ENCODE measurements at places on chromosomes 2 and 18.

- no peak for DNase-seq
Measured at GRCh38 chr2:241988146-241988545, 118.6 kb downstream of the RTP5 start.

GRCh38 chr2:66432801-66433694, 1.9 kb upstream of the MEIS1 start:
- peak; percentile 98 for DNase-seq

GRCh38 chr2:150572194-150572766, 84.8 kb upstream of the RND3 start:
- no peak for DNase-seq

- DNase-seq: no peak
Measured at GRCh38 chr2:79721966-79722365, 209.1 kb downstream of the CTNNA2 start.

DNA sequence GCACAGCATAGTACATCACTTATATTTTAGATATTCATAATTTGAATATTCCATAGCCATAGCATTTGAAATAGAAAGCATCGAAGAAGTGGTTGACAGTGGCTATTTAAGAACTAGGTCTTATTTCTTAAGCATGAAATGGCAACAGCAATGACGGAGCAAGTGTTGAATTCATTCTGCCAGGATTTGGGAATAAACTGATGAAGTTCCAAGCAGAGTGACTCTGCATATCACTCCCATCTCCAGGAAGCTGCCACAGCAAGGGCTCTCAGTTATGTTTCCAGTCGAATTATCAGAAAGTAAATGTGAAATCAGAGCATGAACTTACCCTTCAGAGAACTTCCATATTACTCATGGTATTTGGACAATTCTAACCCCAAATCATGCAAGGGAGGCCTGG, 208.1 kb downstream of the IKZF2 start:
- peak; percentile 35 for DNase-seq

GRCh38 chr2:132911726-132912724, 242.0 kb upstream of the LYPD1 start:
- DNase-seq: no peak

GRCh38 chr2:138040616-138041015, 76.3 kb downstream of the HNMT start:
- no peak for DNase-seq

DNA sequence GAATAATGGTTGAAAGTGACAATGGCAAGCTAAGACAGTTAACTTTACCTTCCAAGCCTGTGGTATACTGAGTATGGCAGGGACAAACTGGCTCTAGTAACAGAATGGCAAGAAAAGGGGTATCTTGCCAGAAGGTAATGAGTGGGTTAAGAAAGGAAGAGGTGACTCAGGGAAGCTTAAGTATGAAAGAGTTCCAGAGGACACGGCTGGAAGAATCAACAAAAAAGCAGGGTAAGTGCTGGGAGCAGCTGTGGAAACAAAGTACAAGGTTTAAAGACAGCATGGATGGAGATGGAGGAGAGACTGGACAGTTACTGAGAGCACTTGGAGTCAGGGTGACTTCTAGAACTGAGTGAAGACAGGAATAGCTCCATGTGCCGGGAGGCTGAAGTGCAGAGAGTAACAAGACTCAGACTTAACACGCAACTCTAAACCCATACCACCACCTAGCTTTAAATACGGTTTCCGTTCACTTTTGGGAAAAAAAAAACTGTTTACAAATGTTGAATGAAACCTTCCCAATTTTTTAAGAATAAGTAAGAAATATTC, 69.0 kb downstream of the REV1 start:
- DNase-seq: peak; percentile 4

DNA sequence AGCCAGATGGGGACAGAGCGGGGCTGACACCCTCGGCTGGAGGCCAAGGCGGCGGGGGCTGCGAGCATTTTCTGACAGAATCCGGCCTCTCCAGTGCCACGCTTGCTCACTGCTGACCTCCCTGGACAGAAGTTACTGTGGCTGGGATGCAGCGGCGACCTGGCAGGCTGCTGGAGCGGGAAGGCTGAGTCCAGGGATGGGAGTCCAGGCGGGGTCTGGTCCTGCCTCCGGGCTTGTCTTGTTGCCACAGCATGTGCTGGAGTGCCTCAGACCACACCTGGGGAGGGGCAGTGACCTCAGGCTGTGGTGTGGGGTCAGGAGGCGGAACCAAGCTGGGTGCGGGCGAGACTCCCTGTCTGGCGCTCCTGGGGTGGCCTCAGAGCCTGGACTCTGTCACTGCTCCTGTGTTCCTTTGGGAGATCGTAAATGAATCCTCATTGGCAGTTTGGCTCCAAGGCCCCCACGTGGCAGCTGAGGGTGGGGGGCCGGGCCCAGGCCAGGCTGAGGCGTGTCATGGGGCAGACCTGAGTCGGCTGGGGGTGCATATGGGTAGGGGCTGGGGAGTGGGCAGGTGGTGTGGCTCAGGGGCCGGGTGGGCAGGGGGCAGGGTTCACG, 5.5 kb downstream of the BOK start:
- DNase-seq: no peak

DNA sequence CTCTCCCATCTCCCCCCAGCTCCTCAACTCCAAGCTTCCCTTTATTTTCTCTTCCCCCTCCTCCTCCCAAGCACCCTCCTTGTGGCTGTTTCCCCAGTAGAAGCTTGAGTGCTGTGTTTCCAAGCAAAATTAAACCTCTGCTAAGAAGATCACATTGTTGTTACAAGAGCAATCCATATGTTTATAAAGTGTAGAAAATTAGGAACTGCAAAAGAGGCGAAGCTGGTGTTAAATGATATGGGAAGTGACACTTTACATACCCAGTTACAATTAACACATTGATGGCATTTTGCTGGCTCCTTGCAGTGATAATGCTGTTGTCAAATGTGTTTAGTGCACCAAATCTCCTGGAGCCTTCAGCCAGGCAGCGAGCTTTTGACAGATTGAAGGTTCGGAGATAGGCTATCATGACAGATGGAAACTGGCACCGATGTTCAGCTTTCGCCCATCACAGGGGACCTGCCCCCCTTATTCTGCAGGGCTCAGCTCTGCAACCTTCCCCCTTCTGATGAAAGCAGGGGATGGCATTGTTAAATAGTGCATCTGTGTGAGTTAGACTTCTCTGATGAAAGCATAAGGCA, 259.8 kb upstream of the ATP5MC3 start:
- no peak for DNase-seq

DNA sequence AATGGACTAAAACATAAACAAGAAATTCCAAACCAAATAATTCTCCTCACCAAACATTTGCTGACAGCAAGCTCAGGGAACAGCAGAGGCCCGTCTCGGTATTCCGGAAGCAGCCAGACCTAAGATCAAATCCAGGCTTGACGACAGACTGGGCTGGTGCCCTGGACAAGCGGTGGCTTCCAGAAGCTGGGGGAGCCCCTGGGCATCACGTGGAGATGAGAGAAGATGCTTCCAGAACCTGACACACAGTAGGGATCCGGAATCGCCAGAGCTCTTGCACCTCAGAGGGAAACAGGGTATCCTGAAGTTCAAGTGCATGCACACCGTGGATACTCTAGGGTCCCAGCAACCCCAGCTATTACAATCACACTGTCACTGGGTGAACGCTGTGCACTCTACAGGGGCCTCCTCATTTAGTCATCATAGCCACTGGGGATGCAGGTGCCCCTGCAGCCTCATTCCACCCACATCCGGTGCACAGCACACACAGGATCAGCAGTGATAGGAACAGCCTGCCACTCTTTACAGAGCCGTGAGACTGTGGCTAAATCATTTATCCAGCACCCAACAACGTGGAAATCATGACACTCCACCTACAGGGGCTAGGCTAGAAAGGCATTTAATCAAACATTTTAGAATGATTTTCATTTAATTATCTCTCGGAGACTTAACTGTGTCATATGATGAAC, 102.6 kb downstream of the HDAC4 start:
- no peak for DNase-seq

GRCh38 chr2:197211881-197212342, 98.7 kb downstream of the ANKRD44 start:
- DNase-seq: no peak

DNA sequence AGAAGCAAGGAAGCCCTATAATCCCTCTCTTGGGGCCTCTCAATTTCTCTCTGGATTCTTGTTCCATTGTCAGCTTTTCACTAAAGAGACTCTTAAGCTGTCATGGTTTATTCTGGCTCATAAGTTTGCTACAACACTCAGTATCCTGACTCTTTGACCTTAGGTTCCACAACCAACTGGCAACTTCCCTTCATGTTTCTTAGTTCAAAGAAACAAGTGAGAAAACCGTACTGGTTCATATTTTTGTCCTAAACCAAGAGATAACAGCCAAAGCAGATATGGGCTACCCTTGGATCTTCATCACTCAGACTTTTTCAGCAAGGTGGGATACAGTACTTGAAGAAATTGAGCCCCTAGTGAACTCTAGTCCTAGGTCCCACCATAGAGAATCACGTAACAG, 109.9 kb upstream of the CRIM1 start:
- no peak for DNase-seq

DNA sequence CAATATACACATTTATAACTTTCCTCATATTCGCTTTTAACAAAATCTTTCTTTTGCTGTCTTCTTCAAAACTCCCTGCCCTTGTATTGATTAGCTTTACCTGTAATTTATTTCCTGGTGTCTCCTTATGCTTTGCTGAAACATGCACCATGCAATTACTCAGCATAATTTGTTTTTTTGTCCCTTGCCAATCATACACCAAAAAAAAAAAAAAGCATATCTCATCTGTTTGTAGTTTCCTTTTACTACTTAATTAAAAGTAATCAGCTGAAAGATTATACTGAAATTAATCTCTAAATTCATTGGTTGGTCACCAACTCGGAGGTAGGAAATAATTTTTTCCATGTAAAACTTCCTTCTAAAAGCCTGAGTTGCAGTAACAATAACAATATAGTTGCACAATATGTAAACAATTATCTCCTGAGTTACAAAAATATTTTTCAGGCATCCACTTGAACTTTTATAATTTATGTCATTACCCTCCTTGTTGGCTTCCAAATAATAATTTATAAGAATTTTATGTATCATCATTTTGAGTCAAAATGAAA, 53.0 kb upstream of the ROCK1 start:
- peak; percentile 68 for DNase-seq

DNA sequence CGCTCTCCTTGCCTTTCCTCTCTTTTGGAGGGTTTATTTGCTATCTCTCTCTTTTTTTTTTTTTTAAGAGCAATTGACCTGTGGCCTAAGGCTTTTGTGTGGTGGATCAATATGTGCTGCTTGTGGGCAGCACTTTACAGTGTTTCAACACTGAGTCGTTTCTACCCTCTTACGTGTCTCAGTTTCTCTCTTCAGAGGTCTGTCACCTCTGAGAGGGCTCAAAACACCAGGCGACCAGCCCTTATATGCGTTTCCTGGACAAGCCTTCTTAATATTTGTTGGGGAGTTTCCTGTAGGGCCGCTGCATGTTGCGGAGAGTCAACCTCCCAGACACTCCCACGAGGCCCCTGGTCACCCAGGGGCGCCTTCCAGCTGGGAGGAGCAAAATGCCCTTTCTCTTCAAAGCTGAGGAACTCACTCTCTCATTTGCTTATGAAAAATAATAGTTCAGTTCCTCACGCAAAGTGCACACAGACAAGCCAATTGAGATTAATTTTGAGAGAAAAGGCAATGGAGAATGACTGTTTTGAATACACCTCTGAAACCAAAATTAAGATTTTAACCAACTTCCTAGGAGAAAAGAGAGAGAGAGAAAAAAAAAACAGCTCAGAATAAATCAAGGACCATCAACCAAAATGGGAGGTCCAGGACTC, 96.3 kb upstream of the B3GNT2 start:
- no peak for DNase-seq

DNA sequence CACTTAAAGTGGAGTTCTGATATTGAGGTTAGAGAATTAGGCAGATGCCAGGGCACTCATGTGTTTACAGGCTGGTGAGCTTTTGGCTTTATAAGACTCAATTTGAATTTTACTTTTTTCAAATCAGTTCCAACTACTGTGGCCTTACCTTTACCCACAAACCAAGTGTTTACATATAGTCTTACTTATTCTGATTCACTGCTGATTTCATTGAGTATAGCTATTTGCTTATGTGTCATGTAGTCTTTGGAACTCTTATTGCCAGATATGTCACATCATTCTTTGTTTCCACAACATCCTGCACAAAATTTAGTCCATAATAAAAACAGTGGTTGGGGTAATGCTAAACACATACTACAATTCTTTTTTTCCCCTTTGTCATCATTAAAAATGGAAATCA, 96.5 kb downstream of the XIRP2 start:
- no peak for DNase-seq

- DNase-seq: no peak
Measured at GRCh38 chr18:80170395-80171053, 61.5 kb downstream of the ADNP2 start.

DNA sequence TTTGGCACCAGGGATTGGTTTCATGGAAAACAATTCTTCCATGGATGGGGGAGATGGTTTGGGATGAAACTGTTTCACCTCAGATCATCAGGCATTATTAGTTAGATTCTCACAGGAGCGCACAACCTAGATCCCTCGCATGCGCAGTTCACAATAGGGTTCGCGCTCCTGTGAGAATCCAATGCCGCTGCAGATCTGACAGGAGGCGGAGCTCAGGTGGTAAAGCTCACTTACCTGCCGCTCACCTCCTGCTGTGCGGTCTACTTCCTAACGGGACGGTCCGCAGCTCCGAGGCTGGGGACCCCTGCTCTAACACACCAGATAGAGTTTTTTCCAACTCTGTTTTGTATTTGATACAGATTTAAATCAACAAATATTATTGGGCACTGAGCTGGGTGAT, 286.5 kb downstream of the MTX2 start:
- DNase-seq: no peak

DNA sequence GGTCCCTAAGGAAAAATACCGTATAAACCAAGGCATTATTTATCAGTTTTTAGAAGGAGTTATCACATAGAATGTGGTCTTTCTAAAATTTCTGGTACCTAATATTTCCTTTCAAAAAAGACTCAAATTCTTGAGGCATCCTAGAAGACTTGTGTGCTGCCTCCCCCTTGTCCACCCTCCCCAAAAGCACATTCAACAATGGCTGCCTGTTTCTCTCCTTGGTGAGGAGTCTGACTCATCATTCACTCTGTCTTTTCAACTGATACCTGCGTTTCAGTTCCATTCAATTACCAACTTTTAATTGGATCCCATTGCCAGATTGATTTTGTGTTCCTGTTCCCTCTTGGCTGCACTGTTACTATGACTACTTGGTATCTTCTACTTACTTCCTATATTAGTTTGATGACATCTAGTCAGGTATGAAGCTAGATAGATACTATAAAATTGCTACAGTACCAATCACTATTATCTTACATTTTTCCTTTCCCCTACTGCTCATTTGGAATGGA, 72.9 kb downstream of the XRCC5 start:
- DNase-seq: no peak

DNA sequence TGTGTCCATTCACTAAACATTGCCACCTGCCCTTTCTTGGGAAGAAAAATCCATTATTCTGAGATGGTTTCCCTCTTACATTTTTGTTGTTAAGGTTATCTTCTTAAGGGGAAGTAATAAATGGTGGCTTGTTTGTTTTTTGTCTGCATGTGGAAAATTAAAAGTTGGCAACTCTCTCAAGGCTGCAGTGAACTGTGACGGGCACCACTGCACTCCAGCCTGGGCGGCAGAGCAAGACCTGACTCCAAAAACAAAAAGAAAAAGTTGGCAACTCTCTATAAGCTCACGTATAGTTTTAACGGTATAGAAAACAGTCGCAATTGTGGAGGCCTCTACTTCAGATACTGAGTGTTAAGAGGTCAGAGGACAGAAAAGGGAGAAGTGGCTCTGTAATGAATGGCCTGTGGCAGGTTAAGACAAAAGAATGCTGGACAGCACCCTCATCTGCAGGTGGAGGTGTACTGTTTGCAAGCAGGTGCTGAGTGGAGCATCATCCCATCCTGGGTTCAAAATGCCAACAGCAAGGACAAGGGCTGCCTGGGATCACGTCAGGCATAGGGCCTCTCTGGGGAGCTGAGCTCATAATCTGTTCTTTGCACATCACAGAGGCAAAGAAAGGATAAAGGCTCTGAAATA, 16.7 kb downstream of the L3MBTL4 start:
- no peak for DNase-seq

All from fibroblast of gingiva (primary cell).